ENCODE measurements at places on chromosomes 13 and 19.
A peak's percentile ranks its signal among the peaks of the same experiment; 100 is the strongest.

- no peak for DNase-seq
These were observed 145.6 kb downstream of the SHISA2 start for GRCh38 chr13:25906191-25906661.

DNA sequence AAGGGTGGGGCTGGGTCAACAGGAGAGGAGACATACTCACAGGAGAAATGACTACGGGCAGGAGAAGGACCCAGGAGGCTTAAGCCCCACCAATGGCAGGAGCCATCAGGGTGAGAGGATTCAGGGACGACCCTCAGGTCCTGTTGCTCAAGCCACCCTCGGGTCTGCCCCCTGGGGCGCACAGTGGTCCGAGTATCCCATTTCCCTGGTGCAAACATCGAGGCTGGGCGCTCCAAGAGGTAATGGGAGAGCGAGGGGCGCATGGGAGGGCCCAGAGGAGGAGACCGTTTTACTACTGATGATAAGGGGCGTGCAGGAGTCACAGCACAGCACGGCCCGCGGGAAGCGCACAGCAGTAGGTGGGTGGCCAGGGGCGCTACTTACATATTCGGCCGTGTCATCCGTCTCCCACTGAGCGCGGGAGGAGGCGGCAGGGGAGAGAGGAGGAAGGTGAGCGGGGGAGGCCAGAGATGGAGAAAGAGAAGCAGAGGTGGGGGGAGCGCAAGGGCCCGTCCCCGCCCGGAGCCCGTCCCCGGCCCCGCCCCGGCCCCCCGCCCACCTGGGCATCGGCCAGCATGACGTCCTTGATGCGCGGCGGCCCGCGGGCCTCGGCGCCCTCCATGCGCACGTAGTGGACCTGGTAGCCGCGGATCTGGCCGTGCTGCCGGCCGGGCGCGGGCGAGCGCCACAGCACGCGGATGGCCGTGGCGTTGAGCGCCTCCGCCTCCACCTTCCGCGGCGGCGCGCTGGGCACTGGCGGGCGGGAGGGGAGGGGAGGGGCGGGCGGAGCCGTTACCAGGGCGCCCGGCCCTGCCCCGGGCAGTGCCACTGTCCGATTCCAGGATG is 111.5 kb downstream of the PTPRS start:
- DNase-seq: no peak

- no peak for DNase-seq
These were observed 145.5 kb downstream of the FOXO1 start for GRCh38 chr13:40520916-40521315.

GRCh38 chr13:47837906-47838305 is 163.2 kb downstream of the SUCLA2 start:
- no peak for DNase-seq

GRCh38 chr13:41645331-41645730 is 188.0 kb downstream of the RGCC start:
- DNase-seq: no peak

DNA sequence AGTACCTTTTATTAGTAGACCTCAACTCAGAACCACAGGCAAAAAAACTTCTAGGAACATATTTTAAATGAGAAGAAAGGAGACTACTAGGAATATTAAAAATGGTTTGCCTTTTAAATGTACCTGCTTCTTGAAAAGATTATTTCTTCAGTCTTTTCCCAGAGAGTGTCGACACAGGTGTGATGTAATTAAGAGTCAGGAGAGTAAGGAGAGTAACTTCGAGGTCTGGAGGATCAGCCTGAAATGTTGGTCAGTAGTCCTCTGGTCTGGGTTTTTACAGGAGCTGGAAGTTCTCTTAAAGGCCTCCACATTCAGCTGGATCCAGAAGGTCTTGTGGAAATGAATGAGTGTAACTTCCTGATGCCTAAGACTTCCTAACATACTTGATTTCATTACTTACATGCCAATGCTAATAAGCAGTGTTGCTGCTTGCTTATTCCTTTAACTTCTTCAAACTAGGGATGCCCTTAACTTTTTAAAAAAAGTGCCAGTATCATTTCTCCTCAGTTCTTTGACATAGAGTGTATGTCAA is at the start of gene KCTD4:
KCTD4 (minus strand) TSS at position 345 of the 532 bp plus-strand sequence. CDS start 6,478 bp downstream, outside the sequence.
- DNase-seq: no peak

GRCh38 chr13:105364191-105364590 is 1171.3 kb downstream of the EFNB2 start:
- no peak for DNase-seq

GRCh38 chr19:16326401-16327168 is 2.0 kb downstream of the KLF2 start:
- DNase-seq: peak; percentile 45

DNA sequence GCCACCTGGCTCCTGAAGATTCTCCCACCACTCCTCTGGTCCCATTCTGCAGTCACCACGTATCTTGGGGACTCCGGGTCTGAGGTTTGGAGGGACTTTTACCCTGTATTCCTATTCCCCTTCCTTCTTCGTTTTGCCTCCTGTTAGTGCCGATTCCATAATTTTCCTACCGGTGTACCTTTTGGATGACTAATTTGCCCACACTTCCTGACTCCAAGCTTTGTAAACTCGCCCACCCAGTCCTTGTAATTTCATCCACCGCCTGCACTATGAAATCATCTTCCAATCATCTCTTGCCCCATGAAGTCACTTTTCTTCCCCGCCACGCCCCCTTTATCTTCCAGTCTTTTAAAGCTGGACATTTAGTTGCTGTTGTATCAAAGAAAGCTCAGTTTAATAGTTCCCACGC is 572 bp downstream of the UCHL3 start:
- DNase-seq: no peak

GRCh38 chr13:40193286-40194223 is 472.9 kb downstream of the FOXO1 start:
- DNase-seq: no peak

GRCh38 chr13:24888291-24888931 is 124.4 kb downstream of the RNF17 start:
- DNase-seq: no peak

DNA sequence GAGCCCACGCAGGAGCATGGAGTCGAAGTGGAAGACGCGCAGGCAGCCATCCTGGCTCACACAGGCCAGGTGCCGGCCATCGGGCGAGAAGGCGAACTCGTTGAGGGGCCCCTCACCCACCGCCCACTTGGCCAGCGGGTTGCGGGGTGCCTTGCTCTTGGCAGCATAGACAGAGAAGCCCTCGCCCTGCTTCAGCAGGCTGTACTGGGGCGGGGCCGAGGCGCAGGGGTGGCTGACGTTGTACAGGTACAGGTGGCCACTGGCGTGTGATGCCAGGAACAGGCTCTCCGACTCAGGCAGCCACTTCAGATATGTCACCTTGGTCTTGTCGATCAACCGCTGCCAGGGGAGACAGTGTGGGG is 4.2 kb upstream of the DMPK start:
- DNase-seq: no peak

DNA sequence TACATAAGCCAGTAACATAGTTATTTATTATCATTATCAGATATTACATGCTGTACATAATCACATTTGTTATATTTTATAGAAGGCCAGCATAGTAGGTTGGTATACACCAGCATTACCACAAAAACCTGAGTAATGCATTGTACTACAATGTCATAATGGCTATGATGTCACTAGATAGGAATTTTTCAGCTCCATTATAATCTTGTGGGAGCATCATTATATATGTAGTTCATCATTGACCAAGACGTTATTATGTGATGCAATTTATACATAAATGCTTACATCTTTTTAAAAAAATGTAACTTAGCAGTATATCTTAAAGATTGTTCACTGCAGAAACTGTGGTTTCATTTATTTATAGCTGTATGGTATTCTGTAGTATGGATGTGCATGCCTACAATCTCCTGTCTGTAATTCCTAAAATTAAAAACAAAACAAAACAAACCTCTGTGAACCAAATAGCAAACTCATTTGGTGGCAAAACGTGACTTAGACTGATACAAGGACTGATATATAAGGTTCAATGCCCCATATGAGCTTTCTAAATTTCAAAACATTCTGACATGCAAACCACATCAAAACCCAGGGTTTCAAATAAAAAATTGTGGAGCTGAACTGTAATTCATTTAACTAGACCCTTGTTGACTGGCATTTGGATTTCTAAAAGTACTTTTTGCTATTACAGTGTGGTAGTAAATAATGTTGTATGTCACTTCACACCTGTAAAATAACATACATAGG is 250.9 kb downstream of the DLEU7 start:
- DNase-seq: no peak

Data from effector CD4-positive, alpha-beta T cell (primary cell).